ENCODE measurements at places on chromosomes 12 and 14. TPM values are rescaled to one million over a fixed set of nuclear protein-coding genes. Genes with fewer than 3 reads are reported as not detected.
A peak's percentile ranks its signal among the peaks of the same experiment; 100 is the strongest.

Gene CCDC60
- total RNA-seq, result 0.52 TPM

Gene GIT2
- total RNA-seq, result 41.9 TPM

GRCh38 chr12:68367116-68367515 is 35.0 kb upstream of the MDM1 start:
- H3K36me3 ChIP-seq, result no peaks in the 10 kb centered on the region
- H3K27me3 ChIP-seq, result no peaks in the 10 kb centered on the region
- DNase-seq, result no peak
- no peak overlapping the region for H3K4me3 ChIP-seq
- no peak overlapping the region for H3K27ac ChIP-seq

- H3K4me1 ChIP-seq, result peaks cover 78% of the 10 kb centered on the region
- H3K36me3 ChIP-seq, result peaks cover 3% of the 10 kb centered on the region
- H3K27me3 ChIP-seq, result no peaks in the 10 kb centered on the region
- DNase-seq, result no peak
- H3K27ac ChIP-seq, result peak overlapping the region; percentile 33
- no peak overlapping the region for H3K4me3 ChIP-seq
Measured at GRCh38 chr12:111410431-111411184, 4.9 kb downstream of the SH2B3 start.

DNA sequence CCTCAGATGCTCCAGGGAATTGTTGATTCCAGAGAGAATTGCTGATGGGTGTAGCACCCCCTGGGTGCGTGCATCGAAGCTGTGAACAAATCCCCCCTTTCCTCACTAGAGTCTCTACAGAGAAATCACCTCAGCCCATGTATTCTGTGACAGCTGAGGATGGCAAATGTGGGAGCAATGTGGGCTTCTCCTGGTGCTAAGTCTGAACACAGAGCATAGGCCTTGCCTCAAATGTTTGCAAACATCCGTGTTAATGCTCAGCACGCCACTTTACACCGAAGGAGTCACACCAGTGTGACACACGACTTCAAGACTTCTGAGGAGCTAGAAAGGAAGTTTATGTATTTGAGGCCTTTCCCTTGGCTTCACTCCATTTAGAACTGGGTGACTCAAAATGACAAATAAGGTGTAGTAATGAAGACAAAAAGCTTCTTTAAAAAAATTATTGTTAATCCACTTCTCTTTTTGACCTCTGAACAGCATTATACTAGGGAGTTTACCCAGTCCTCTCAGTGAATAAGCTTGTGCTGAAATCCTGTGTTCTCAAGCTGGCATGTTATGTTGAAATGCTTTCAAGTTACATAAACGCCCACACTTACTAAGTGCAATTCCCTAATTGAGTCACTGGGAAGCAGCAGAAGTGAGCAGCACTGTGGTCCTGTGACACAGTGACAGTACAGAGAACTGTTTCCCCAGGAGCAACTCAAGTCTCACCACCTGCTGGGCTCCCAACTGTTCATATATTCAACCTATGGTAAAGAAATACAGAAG is 92.9 kb downstream of the FAR2 start:
- no peaks in the 10 kb centered on the region for H3K36me3 ChIP-seq
- no peak overlapping the region for H3K27ac ChIP-seq
- no peak for DNase-seq

GRCh38 chr12:64170024-64170423 is 52.1 kb downstream of the KICS2 start:
- H3K27ac ChIP-seq, result no peak overlapping the region
- H3K27me3 ChIP-seq, result no peaks in the 10 kb centered on the region
- DNase-seq, result no peak
- no peak overlapping the region for H3K4me3 ChIP-seq
- H3K4me1 ChIP-seq, result no peaks in the 10 kb centered on the region

All from thymus (tissue), 14 donors.